ENCODE measurements at places on chromosomes 2 and 18. TPM values are rescaled to one million over a fixed set of nuclear protein-coding genes. Genes with fewer than 3 reads are reported as not detected.

DYSF gene
- total RNA-seq = 4.2 TPM

CCDC148 gene
- 3.1 TPM for total RNA-seq

EGR4 gene
- total RNA-seq = 1.2 TPM

CD8B2 gene
- 0.31 TPM for total RNA-seq

C2orf74 gene
- total RNA-seq = 13.1 TPM

MARCHF4 gene
- 0.93 TPM for total RNA-seq

XDH gene
- 2.5 TPM for total RNA-seq

TIA1 gene
- 176 TPM for total RNA-seq

RAB6C gene
- 0.50 TPM for total RNA-seq

ST3GAL5 gene
- total RNA-seq = 12.9 TPM

GALNT13 gene
- 11.2 TPM for total RNA-seq

UPP2 gene
- not detected for total RNA-seq

BBS5 gene
- 11.2 TPM for total RNA-seq

DAPL1 gene
- total RNA-seq = 0.76 TPM

LAPTM4A gene
- 196 TPM for total RNA-seq

CYBRD1 gene
- 21.1 TPM for total RNA-seq
